HTR-8/SVneo (cell line): ENCODE measurements at places on chromosomes 5 and 9.

- DNase-seq: no peak
Observed at GRCh38 chr5:38093855-38094254, 164.5 kb upstream of the EGFLAM start.

DNA sequence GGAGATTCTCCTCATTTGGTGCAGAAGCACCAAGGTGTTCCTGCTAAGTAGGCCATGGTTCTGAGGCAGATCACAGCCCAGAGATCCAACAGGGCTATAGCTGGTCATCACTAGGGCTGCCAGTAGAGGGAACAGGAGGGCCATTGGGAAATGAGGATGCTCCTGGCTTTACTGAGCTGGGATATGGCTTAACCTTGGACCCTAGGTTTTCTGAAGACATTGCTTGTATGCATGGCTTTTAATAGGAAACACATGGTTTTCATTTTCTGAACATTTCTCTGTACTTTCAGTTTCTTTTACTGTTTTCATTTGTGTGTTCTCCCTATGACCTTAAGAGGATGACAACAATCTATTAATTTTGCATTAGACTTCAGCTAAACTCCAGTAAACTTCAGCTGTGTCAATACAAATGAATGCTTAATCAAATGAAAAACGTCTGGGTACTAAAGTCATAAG is at the start of gene IFNW1:
Gene IFNW1 (minus strand): TSS at position 406 of the 456 bp plus-strand sequence. CDS start 262 bp downstream, at position 144.
- DNase-seq: no peak

DNA sequence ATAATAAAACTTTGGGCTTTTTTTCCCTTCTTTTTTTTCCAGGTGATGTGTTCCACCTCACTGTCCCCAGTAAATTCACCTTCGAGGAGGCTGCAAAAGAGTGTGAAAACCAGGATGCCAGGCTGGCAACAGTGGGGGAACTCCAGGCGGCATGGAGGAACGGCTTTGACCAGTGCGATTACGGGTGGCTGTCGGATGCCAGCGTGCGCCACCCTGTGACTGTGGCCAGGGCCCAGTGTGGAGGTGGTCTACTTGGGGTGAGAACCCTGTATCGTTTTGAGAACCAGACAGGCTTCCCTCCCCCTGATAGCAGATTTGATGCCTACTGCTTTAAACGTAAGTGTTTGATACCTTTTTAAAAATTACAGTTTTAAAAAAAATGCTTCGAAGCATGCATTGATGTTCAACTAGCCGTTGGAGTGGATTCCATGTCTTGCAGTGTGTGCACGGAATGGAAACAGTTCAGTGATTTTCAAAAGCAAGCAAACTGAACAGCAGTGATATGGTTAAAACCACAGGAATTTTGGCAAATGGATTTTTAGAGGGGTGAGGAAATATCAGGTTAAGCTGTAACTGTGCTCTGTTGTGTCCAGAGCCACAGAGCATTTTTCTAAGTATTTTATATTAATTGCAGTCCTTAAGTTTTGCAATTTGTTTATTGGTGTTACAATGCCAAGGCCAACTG is 40.7 kb downstream of the VCAN start:
- no peak for DNase-seq

GRCh38 chr9:72477930-72478518 is 43.4 kb upstream of the TMC1 start:
- DNase-seq: peak; percentile 66

DNA sequence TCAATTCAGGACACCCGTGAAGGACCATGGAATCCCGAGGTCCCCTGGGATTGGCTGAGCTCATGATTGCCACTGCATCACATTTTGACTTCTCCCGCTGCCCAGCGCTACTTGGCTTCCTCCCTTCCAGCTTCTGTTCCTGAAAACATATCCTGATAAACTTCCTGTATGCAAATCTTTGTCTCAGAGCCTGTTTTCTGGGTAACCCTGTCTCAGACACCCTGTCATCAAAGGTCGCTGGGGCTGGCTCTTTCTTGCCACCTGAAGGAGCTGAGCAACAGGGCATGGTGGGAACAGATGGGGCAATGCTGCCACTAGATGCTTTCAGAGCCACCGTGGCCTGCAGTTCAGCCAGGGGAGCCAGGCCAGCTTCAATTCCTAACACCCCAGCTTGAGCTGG is 154.3 kb upstream of the TBC1D2 start:
- DNase-seq: no peak

- DNase-seq: no peak
Observed at GRCh38 chr5:593511-593910, 18.6 kb upstream of the CEP72 start.

- DNase-seq: no peak
Observed at GRCh38 chr9:112013266-112013665, 116.7 kb downstream of the UGCG start.

DNA sequence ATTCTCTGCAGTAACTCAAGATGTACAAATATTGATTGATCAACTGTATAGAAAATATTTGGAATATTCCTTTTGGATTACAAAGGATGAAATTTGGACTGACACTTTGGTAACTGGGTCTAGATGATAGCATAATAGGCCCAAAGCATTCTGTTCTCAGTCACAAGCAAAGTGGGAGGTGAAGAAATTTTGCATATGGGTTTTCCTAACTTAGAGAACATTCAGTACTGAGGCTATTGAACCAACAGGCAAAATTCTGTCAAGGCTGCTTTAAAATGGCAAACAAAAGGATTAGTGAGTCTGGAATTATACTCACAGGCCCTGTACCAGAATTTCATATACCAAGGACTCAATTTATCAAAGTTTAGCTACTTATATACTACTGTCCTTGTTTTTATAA is 1020.6 kb downstream of the TLE4 start:
- no peak for DNase-seq

- no peak for DNase-seq
Observed at GRCh38 chr5:151100681-151101080, 19.8 kb upstream of the TNIP1 start.

DNA sequence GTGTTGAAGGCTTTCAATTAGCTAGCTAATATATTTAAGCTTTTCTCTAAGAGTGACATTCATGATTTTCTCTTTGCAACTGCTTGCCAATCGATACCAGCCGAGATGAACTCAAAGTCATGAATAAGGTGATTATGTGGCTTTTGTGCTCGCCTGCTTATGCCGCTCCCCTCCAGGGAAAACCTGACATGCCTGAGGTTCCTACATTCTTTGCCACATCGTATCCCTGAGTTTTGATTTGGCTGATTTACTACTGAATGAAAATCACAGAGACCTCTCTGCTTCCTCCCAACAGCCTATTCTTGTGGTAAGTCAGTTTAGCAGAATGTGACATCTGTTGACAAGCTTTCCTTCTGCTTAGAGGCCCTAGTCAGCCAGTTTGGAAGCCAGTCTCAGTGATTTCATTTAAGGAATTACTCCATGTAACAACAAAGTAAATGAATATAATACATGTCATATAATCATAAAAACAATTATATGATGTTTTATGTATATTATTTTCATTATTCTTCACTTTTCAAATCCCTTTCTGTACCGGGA is 513.4 kb downstream of the CSNK1G3 start:
- DNase-seq: no peak

- DNase-seq: no peak
Observed at GRCh38 chr5:134920848-134921575, 16.1 kb downstream of the PCBD2 start.

DNA sequence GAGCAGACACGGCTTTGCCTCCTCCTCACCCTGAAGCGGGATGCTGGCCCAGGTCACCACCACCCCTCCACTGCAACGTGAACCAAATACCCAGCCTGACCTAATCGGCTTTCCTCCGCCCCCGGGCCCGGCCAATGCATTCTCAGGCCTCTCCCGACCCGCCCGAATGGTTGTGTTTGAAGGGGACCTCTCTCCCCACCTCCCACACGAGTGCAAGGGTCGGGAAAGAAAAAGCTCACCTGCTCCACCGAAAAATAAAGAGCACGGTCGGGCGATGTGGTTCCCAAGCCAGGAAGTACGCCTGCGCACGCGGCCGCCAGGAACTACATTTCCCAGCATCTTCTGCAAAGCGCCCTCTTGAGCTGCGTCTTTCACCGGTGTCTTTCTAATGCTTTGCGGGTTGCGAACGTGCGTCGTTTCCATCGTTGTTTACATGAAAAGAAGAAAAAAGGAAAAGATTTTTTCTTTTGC is at the start of gene ZNF883:
Gene ZNF883 (minus strand): TSS at position 282 of the 471 bp plus-strand sequence.
- DNase-seq: no peak

- no peak for DNase-seq
Observed at GRCh38 chr5:180316586-180316985, 24.7 kb upstream of the MAPK9 start.

DNA sequence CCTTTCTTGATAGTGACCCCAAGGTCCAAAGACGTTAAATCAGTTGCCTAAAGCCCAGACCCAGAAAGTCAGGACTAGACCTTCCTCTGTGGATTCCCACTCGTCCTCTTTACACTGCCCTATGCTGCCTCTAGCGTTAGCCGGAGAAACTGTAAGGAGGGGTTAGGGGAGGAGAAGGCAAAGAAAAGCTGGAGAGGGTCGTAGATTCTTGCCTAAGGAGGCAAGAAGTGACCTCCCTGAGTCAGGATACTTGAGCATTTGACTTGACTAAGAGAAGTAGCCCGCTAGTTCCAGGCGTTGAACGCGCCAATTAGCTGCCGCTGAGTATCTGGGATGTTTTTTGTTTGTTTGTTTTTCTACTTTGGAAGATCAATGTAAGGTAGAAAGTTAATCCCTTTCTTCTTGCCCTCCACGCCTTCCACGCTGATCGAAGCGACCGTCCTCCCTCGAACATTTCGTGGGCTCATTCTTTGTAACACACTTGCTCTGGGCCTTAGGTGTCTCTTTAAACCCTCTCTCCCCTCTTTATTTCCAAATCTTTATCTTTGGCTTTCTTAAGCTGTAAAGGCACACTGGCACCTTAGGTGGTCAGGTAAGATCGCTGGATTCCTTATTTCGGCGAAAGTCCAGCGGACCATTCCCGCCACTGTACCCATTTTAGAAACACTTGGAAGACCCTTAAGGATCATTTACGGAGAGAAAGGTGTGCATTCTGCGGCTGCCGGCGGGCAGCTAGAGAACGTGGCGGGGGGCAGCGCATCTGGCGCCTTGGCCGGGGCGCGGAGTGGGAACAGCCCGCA is 5.1 kb upstream of the RGMB start:
- peak; percentile 50 for DNase-seq

GRCh38 chr9:87323928-87324327 is 173.7 kb upstream of the DAPK1 start:
- no peak for DNase-seq

DNA sequence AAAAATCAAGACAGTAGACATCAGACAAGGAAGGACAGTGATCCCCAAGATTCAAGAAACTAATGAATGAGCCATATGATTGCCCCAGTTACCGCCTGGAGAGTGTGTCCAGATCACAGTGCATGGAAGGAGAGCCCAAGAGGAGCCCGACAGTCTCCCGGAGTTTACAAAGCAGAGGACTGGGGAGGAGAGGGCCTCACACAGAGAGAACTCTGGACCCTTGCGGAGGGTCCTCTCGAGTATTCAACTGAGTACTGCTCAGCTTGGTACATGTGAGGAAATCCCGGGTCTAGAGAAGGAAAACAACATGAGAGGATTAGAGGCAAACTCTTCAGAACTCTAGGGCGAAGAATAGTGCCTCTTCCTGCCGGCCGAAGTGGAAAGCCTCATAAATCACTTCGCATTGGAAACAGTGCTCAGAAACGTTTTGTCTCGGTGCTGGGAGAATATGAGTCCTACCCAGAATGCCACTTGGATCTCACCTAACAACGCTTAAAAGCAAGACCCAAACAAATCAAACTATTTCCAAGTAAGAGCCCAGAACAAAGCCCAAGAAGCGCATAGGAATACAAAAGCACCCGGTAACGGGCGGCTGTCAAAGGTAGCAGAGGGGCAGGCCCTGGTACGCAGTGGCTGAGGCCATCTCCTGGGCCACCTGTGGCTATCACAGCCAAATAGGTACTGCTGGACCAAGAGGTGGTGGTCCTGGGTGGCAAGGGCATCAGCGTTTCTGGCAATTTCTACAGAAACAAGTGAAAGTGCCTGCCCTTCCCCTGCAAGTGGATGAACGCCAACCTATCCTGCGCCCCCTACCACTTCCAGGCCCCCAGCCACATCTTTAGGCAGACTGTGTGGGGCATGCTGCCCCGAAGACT is 36.0 kb downstream of the FAM78A start:
- DNase-seq: no peak

DNA sequence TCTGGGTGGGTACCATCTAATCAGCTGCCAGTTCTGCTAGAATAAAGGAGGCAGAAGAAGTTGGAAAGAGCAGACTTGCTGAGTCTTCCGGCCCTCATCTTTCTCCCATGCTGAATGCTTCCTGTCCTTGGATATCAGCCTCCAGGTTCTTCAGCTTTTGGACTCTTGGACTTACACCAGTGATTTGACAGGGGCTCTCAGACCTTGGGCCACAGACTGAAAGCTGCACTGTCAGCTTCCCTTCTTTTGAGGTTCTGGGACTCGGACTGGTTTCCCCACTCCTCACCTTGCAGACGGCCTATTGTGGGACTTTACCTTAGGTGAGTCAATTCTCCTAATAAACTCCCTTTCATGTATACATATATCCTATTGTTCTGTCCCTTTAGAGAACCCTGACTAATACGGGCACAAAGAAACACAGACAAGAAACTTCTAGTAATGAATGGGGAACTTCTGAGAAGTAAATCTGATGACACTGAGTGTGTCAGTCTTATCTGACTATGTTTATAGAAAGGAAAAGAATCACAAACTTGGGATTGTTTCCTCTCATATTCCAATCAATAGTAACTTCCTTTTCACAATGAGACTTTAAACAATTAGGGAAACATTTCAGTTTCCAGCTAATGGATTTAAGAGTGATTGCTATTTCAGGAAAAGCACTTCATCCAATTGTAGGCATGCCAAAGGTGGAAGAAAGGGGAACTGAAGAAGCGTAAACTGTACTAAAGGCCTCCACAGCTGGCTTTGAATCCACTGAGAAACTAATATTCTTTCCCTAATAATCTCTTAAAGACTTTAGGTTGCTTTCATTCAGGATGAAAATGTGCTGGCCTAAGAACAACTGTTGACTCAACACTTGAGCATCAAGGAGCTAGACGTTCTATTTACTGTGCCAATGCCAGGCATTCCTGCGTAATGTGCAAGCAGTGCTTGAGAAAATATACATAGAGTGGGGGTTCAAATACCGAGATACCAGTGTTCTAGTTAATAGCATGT is 127.9 kb upstream of the PTGER4 start:
- peak; percentile 79 for DNase-seq

DNA sequence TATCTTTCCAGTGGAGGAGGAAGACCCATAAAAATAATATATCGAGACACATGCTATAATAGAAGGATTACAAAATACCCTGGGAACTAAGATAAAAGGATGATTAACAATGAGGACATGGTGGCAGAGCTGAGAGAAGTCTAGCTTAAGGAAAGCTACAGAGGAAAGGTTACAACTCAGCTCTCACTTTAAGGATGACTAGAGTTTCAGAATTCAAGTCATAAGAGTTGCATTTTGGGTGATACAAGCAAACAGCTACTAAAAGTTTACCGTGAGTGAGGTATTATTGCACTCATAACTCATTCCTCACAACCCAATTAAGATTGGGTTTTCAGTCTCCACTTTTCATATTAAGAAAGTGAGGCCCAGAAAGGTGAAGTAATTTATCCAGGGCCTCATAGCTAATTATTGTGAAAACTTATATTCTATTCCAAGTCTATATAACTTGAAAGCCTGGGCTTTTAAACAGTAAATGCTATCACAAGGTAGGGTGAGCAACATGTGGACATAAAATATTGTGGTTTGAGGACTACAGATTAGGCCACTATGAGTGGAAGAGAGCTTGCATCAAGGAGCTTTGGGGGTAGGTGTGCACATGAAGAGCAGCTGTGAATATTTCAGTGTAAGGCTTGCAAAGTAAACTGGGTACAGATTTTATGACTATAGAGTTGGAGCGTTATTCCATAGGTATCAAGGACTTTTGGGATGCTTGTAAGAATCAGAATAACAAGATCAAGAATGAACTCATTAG is 28.0 kb downstream of the JAKMIP2 start:
- no peak for DNase-seq
